ENCODE measurements at places on chromosomes 2 and 18. TPM values are rescaled to one million over a fixed set of nuclear protein-coding genes. Genes with fewer than 3 reads are reported as not detected.

DNA sequence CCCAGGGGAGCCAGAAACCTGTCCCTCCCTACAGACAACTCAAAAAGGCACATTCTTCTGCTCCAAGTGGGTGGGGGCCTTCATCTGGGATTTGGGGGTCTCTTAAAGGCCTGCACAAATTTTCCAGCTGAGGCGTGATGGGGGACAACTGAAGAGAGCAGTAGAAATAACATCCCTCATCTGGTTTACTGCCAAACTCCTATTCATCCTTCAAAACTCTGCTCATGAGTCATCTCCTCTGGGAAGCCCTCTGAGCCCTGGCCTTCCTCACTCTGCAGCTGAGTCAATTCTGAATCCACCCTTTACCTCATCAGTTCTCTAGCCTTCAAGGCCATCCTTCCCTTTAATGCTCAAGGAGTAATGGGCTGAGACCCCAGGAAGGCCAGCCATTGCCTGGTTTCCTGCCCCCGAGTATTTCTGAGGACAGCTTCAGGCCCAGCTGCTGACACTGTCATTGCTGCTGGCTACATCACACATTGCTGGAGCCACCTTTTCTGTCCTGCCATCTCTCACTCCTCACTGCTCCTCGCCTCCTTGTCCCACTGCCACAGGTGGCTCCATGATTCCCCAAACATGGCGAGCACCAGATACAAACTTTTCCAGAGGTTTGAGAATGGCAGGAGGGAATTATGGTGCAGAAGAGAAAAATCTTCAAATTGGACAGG is 32.2 kb upstream of the GLI2 start:
- no peak overlapping the region for H3K27ac ChIP-seq
- no peaks in the 10 kb centered on the region for H3K27me3 ChIP-seq
- H3K4me3 ChIP-seq = no peak overlapping the region
- H3K36me3 ChIP-seq = no peaks in the 10 kb centered on the region
- no peak for DNase-seq
- H3K4me1 ChIP-seq = no peaks in the 10 kb centered on the region

DNA sequence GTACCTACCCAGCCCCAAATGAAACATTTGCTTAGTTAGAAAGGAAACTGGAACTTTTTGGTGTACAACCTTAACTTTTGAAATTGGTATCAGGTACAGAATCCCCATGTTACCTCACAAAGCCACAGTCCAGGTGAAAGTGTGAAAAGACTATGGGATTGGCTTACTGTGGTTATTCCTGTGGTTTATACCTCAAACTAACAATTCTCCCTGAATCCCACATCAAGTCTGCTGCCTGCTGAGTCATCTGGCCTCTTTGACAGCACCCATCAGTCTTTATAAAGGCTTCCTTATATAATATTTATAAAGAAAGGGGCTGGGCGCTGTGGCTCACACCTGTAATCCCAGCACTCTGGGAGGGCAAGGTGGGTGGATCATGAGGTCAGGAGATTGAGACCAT is 164.6 kb downstream of the TMEM247 start:
- no peak for DNase-seq
- no peak overlapping the region for H3K4me3 ChIP-seq
- peaks cover 11% of the 10 kb centered on the region for H3K4me1 ChIP-seq
- H3K36me3 ChIP-seq = no peaks in the 10 kb centered on the region
- no peaks in the 10 kb centered on the region for H3K27me3 ChIP-seq

DNA sequence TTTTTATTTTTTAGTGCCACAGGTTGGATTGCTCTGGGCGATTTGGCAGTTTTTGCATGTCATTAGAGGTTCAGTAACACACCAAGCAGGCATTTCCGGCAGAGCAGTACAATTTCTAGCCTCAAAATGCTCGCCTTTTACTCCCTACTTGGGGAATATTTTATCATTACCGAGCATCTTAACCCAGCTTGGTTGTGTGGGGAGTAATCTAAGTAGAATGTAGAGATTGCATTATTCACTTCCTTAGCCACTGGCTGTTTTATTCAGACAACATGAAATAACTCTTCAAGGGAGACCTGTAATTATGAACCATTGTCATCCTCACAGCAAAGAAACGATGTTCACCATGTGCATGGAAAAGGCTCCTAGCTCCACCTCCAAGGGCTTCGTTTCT is 13.1 kb downstream of the GRP start:
- no peak overlapping the region for H3K27ac ChIP-seq
- H3K36me3 ChIP-seq = no peaks in the 10 kb centered on the region
- H3K4me1 ChIP-seq = no peaks in the 10 kb centered on the region
- H3K4me3 ChIP-seq = no peak overlapping the region

CROCC2 gene
- total RNA-seq = 0.23 TPM

DNA sequence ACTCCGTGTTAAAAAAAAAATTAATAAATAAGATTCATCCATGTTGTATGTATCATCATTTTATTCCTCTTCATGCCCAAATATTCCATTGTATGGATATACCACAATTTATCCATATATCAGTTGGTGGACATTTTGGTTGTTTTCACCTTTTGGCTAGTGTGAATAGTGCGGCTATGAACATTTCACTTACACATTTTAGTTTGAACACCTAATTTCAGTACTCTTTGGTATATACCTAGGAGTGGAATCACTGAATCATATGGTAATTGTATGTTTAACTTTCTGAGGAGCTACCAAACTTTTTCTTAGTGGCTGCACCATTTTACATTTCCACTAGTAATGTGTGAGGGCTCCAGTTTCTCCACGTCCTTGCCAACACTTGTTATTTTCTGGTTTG is 20.0 kb downstream of the CDCA7 start:
- H3K27ac ChIP-seq = no peak overlapping the region
- no peaks in the 10 kb centered on the region for H3K27me3 ChIP-seq
- no peak for DNase-seq
- H3K4me3 ChIP-seq = no peak overlapping the region

DNA sequence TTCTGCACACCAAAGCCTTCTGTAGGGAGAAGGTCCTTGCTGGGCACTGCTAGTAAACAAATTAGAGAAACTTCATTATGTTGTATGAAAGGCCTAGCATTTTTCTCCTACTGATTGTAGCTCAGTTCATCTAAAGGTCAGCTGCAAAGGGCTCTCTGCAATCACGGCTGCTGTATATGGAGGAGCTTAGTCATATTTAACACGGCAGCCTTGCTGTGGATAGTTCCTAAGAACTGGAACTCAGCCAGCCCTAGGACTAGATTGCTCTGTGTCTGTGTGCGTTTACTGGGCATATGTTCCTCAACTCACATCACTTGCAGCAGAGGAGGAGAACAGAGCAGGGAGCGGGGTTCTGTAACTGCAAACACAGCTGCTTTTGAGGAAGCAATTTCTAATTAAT is 1103.9 kb upstream of the KLHL29 start:
- DNase-seq = no peak
- H3K36me3 ChIP-seq = no peaks in the 10 kb centered on the region
- no peaks in the 10 kb centered on the region for H3K27me3 ChIP-seq
- H3K4me1 ChIP-seq = no peaks in the 10 kb centered on the region
- H3K4me3 ChIP-seq = no peak overlapping the region

GRCh38 chr2:176291335-176291734 is 22.1 kb downstream of the MTX2 start:
- peaks cover 13% of the 10 kb centered on the region for H3K4me1 ChIP-seq
- no peak overlapping the region for H3K27ac ChIP-seq

- no peak overlapping the region for H3K27ac ChIP-seq
- DNase-seq = no peak
- no peaks in the 10 kb centered on the region for H3K4me1 ChIP-seq
- no peak overlapping the region for H3K4me3 ChIP-seq
Measured at GRCh38 chr2:157305723-157306110, 19.9 kb downstream of the ERMN start.

DNA sequence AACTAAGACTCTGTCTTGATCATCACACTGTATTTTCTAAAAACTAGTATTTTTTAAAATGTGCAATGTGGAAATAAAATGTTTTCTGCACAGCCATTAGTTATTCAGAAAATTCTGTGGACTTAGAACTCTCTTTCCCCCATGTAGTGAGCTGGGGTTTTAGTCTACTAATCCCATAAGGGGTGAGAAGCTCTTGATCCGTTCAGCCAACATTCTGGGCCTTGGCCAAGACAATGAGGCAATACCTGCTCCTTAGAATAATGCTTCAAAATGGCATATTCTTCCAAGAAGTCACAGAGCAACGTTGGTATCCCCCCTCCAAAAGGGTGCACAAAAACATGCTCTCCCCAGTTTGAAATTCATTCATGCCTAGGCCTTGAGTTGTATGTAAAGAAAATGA is 4.0 kb downstream of the REEP1 start:
- H3K4me3 ChIP-seq = no peak overlapping the region
- H3K36me3 ChIP-seq = no peaks in the 10 kb centered on the region
- peaks cover 13% of the 10 kb centered on the region for H3K4me1 ChIP-seq
- no peaks in the 10 kb centered on the region for H3K27me3 ChIP-seq

Data from upper lobe of left lung (tissue), 6 donors.